ENCODE measurements at places on chromosomes 13 and 19.

GRCh38 chr19:18771328-18772242, 19.5 kb downstream of the COMP start:
- DNase-seq, result no peak

GRCh38 chr19:4007836-4008539, 452 bp downstream of the PIAS4 start:
- no peak for DNase-seq

DNA sequence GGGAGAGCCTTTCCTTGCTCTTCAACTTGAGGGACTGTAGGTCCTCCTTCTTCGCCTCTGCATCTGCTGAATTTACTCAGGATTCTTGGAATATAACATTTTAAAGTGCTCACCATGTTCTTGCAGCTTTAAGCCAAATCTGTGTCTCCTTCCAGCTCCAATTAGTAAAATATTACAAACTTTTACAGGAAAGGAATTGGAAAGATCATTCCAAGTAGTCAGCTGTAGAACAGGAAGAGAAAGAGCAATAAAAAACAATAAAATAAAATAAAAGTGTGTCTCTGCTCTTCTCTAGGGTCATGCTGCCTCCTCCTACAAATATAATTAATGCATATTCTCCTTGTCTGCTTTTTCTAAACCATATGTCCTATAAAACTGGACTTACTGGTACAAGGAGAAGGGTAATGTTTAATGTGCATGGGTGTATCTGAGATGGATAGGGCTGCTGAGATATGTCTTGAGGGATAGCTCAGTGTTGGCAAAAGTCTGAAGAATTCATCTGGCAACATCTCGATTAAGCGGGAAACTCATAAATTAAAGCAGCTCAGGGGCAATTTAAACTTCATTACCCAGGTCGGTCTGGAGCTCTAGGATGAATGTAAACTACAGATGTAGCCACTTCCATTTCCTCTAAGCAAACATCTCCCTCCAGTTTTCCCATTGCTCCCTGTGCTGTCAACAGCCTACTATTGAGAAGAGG, 25.0 kb downstream of the ENOX1 start:
- DNase-seq, result no peak

- no peak for DNase-seq
These were observed 466.5 kb downstream of the UQCRFS1 start for GRCh38 chr19:28746478-28746877.

- DNase-seq, result peak; percentile 91
These were observed 10.4 kb upstream of the RASA3 start for GRCh38 chr13:114142640-114143490.

- no peak for DNase-seq
These were observed 22.2 kb upstream of the CEACAM21 start for GRCh38 chr19:41553804-41554203.

- DNase-seq, result no peak
These were observed 435.3 kb upstream of the NBEA start for GRCh38 chr13:34506796-34507195.

DNA sequence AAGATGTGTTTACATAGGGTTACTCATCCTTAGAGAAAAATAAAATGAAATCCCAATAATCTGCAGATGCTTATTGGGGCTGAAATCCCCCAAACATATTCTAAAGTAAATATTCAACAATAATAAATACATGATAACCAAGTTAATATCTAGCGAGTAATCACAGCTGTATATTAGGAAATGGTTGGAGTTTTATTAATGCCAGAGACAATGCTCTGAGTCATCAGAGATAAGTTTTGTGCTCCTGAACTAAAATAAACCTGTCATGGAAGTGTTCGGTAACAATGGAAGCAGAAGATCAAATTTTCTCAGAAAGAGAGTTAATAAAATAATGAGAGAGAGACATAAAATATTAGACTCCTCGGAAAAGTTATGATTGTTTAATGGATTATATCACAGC, 31.4 kb downstream of the FLT1 start:
- DNase-seq, result no peak

GRCh38 chr19:44570984-44571684, 41.7 kb upstream of the CEACAM20 start:
- peak; percentile 70 for DNase-seq

- DNase-seq, result no peak
These were observed 487.3 kb downstream of the TSHZ3 start for GRCh38 chr19:30861919-30862318.

- no peak for DNase-seq
These were observed 9.7 kb downstream of the MAP2K2 start for GRCh38 chr19:4114181-4114580.

DNA sequence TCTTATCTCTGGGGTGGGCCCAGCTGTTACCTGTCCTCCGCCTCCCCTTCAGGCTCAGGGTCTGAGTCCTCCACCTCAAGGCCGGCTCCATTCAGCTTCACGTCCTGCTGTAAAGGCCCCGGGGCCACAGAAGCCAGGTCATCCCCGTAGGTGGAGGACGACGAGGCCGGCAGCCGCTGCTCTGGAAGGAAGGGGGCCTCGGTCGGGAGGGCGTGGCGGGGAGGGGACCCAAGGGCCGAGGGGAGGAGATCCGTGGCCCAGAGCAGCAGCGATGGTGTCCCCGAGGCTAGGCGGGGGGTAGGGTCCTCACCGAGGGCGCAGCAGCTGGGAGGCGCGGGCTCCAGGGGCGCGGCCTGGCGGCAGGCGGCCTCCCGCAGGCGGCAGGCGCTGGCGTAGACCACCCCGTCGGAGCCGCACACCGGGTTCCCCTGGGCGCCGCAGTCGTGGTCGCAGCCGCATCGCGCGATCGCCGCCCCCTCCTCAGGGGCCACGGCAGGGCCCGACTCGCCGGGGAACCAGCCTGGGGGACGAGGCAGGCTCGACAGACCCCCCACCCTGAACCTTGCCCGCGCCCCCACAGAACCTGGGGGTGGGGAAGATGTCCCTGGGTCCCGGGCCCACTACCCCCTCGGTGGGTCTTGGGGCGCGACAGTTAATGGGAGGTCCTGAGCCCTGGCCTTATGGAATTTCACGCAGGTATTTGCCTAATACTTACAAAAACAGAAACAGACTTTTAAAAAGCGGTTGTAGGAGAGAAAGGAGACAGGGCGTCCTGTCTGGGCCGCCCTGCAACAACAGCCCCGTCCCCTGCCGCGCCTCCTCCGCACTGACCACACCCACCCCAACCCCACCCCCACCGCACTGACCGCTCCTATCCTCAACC, 7.6 kb downstream of the F2RL3 start:
- DNase-seq, result peak; percentile 23

- DNase-seq, result no peak
These were observed 157.6 kb downstream of the KLF5 start for GRCh38 chr13:73216381-73216831.

- no peak for DNase-seq
These were observed 1.1 kb downstream of the ZBTB45 start for GRCh38 chr19:58518256-58519086.

- DNase-seq, result no peak
These were observed 854.3 kb downstream of the UQCRFS1 start for GRCh38 chr19:28358633-28359032.

GRCh38 chr13:75812751-75813181, 176.6 kb downstream of the LMO7 start:
- no peak for DNase-seq

DNA sequence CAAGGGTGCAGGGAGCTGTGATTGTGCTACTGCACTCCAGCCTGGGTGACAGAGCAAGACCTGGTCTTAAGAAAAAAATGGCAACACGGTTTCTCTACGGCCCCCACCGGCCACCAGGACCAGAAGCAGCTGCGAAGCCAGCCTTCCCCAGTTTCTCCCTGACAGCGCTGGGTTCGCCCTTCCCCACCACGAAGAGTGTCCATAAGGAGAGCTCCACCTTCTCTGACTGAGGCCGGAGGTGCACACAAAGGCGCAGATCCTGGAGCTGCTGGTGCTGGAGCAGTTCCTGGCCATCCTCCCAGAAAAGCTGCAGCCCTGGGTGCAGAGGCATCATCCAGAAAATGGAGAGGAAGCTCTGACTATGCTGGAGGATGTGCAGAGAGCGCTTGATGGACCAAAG, 52.2 kb upstream of the ZNF599 start:
- no peak for DNase-seq

GRCh38 chr13:89748716-89749115, 1598.8 kb upstream of the MIR17HG start:
- no peak for DNase-seq

DNA sequence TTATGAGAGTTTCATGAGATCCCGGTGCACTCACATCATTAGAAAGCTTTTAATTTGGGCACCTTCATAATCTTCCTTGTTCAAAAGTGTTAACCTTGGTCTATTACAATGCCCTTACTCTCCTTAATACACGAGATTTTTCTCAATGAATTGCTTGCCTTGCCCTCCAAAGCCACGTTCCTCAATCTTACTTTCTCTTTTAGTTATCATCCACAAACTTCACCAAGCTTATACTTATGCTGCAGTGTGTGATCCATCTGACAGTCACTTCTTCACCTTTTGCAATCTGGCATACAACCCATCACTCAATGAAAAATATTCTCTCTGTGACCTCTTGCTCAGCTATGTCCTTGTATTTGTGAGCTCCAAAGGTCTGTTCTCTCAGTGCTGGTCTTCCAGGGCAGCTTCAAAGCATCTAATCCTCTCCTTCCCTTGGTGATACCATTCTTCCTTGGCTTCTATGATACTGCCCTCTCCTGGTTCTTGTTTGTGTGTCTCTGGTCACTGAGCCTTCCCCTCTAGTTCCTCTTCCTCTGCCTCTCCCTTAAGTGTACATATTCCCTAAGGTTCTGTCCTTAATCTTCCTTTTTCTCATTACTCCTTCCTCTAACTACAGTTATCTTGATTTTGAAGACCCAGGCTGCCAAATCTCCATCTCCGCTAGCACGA, 202.2 kb upstream of the STARD13 start:
- no peak for DNase-seq

DNA sequence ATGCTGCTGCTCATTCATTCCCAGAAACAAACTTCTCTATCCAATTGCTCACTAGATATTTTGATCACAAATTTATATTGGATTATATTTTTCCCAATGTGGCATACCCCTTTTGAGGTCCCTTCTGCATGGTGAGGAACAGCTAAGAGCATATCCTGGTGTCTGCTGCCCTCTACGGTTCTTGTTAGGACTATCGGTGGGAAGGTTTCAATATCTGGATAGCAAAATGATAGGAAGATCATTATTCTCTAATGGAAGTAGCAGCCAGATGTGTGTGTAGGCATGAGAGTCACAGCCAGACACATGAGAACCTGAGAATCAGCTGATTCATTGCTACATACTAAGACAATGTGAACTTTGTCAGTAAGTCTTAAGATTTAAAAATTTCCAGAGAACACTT, 1422.4 kb upstream of the MIR17HG start:
- DNase-seq, result no peak

DNA sequence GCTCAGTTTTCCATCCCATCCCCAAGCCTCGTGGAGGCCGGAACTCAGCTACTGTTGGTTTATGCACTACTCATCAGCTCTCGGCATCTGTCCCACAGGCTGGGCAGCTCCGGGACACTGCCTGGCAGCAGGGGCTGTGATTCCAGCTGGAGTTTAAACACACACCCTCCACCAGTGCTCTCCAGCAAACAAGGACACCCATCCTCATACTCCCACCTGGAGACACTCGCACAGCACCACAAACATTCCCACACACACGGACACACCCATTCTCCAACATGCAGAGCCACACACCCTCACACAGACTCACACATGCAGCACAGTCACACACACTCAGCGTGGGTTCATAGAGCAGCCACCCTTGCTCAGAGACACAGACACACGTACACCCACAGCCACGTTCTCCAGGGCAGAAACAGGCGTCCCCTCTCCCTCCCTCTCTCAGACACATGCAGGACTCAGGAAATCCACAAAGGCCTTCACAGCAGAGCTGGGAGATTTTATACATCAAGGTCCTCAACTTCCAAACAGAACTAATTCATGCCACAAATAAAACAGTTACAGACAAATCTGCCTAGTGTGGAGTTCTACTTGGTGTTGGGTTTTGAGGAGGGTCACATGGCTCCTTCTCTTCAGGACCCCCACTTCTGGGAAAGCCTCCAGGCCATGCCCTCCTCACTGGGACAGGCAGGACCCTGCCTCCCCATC, 785.4 kb downstream of the UQCRFS1 start:
- no peak for DNase-seq

DNA sequence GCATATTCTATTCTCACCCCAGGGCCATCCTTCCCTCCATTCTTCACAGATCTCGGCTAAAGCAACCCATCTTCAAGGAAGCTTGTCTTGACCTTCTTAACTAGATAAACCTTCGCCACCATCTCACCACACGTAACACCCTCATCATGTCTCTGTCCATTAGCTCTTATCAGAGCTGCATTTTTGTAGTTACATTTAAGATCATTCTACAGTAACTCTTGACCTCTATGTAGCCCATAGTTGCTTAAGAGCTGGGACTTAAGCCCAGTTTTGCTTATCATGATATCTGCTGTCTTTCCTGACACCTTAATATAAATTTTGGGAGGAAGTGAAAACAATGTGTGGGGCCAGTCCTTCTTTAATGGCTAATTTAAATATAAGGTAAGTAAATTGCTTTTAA, 345.1 kb downstream of the MTUS2 start:
- no peak for DNase-seq

DNA sequence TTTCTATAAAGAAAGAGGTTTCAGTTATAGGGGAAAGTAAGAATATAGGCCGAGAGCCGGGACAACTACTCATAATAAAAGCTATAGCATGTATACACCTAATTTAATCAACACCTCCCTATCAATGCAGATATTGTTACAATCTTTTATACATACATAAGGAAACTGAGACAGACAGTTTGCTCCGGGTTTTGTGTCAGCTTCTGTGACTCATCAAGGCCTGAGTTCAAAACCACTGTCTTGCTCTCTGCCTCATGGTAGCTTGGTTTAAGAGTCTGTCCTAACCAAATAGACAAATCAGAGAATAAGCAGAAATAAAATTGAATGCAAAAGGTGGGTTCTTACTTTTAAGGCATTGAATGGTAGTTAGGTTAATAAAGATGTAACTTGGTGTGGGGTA, 222.9 kb downstream of the GGACT start:
- no peak for DNase-seq

DNA sequence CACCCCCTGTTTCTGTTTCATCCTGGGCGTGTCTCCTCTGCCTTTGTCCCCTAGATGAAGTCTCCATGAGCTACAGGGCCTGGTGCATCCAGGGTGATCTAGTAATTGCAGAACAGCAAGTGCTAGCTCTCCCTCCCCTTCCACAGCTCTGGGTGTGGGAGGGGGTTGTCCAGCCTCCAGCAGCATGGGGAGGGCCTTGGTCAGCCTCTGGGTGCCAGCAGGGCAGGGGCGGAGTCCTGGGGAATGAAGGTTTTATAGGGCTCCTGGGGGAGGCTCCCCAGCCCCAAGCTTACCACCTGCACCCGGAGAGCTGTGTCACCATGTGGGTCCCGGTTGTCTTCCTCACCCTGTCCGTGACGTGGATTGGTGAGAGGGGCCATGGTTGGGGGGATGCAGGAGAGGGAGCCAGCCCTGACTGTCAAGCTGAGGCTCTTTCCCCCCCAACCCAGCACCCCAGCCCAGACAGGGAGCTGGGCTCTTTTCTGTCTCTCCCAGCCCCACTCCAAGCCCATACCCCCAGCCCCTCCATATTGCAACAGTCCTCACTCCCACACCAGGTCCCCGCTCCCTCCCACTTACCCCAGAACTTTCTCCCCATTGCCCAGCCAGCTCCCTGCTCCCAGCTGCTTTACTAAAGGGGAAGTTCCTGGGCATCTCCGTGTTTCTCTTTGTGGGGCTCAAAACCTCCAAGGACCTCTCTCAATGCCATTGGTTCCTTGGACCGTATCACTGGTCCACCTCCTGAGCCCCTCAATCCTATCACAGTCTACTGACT, at the start of gene KLK3:
Gene KLK3 (plus strand): TSS at position 280 of the 775 bp plus-strand sequence. CDS start 41 bp downstream, at position 321.
- DNase-seq, result no peak

- DNase-seq, result no peak
These were observed 685 bp downstream of the VWA8 start for GRCh38 chr13:41960211-41960636.

GRCh38 chr13:114090476-114090875, 41.9 kb downstream of the RASA3 start:
- no peak for DNase-seq

All from natural killer cell (primary cell).